Activated T-helper 1 cell treated with anti-CD3 and anti-CD28 coated beads, Interleukin-2, amount 50 U/mL, for 16 hours (primary cell): ENCODE measurements at places on chromosomes 5 and 9.

DNA sequence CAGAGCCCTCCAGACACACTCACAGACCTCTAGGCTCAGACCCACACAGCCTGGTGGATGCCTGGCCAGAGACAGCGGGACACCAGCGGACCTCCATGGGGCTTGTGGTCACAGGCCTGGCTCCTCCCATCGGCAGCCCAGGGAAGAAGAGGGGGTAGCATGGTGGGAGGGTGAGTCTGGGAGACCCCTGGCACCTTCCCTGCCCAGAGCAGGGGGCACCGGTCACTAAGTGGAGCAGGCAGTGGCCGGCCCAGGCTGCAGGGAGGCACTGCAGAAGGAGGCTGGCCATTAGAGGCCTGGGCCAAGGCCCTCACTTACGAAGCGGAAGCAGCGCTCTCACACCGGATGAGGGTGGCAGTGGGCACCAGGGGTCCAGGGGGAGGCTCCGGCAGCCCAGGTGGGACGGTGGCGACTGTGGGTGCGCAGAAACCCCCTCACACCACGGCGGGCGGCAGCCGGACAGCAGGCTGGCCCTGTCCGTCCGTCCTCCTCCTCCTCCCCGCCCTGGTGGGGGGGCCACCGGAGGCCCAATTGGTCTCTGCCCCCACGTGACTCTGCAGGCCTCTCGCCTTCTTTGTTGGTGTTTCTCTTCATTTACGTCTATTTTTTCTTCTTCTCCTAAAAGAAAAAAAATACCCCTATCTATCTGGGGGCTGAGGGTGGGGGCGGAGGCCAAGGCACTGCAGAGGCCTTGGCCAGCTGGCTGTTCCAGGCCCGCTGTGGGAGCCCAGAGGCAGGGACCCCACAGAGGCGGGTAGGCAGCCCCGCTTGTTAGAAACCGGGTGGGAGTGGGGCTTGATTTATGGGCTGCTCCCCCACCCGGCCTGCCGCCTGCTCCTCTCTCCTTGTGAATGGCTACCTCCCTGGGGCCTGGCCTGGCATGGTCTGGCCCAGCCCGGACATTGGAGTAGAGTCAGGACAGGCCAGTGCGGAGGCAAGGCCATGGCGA lies at the start of gene NR5A1:
Gene NR5A1 (minus strand): TSS at position 469 of the 949 bp plus-strand sequence. CDS start 4,004 bp downstream, outside the sequence.
- DNase-seq = no peak

GRCh38 chr5:107518616-107519015 lies 152.1 kb downstream of the EFNA5 start:
- no peak for DNase-seq

- DNase-seq = no peak
These were observed 274.3 kb upstream of the DMRT1 start for GRCh38 chr9:567128-567746.

DNA sequence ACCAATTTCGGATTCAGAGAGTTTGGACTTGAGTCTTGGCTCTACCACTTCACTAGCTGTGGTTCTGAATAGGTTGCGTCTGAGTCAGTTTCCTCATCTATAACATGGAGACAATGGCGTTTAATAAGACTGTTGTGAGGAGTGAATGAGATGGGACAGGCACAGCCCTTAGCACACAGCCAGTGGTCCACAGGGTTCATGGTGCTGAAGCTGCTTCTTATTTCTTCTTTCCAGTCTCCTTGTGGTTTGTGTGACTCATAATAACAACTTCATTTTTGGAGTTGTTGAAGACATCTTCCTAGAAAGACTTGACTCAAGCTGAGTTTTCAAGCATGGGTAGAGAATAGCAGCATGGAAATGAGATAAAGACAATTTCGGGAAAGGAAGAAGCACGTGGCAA lies 172.6 kb upstream of the PPP2R2B start:
- DNase-seq = no peak

- DNase-seq = no peak
These were observed 286.4 kb upstream of the CDH12 start for GRCh38 chr5:23139338-23140171.

DNA sequence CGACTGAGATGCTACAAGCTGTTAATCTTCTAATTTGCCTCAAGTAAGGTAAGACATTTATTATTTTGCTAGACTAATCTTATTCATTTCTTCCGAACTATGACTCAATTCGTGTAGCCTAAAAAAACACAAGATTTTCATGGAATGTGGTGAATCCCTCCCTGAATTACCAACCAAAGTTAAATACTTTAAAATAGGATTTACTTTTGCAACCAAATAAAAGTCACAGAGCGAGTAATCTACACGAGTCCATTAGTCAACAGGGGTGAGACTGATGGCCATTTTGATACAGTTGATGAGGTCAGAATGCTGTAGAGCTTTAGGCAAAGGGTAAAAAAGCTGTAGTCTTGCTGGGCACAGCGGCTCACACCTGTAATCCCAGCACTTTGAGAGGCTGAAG lies 13.1 kb upstream of the BNC2 start:
- no peak for DNase-seq

DNA sequence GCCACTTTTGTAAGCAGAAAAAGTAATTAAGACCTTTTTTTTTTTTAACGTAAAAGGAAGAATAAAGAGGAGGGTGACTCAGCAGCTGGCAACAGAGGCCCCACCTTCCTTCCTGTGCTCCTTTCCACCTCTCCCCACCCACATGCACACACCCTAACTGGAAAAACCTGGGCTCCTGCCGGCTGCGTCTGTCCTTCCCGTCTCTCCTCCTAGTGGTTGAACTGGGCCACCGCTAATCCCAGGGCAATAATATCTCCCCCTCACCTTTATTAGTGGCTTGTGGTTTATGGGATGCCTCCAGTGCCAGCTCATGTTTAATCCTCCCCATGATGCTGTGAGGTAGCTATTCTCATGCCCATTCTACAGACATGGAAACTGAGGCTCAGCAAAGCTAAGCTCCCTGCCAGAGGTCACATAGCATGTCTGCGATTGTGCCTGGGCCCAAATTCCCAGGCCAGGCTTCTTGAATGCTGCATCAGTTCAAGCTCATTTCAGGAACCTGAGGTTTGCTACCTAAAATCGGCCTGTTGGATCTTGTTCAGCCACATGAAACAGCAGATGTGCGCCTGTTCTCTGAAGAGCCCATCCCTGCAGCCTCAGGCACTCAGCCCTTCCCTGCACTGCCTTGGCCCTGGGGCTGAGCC lies 60.9 kb upstream of the IL17B start:
- DNase-seq = no peak

DNA sequence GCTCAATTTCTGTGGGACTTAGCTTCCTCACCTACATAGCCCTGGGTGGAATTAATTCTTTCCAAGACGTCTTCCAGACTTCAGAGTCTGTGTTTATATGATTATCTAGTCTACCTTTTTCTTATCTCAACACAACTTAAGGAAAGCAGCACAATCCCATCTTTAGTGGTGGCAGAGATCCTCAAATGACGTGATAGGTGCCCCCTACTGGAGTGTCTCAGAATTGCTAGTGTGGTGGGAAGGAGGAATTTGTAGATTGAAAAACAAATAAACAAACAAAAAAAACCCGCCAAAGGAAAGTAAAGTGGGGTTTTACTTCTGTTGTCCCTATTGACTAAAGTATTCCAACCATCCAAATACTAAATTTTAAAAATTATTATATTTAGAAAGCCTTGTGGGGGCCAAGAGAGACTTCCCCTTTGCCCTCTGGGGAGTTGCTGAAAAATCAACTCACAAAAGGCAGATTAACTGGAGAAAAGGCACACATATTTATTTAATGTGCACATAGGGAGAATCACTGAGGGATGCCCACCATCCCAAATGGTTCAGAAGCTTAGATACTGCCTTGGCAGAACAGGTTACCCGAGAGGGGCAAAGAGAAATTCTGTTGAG lies 283.3 kb downstream of the TMEM167A start:
- no peak for DNase-seq

DNA sequence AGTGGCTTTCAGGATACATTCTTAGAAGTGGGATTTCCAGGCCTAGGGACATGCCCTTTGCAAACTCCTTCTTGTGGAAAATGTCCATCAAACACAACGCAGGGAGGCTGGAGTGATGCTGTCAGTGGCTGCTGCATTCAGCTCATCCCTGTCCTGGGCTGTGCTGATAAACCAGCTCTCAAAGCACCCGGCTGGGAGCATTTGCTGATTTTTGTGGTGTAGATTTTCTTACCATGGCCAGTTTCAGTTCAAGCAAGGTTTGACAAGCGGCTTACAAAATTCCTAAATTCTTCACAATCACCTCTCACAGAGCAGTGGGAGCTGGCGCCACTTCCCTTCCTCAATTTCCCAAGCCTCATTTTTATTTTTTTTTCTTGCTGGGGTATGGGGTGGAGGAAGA lies 28.2 kb downstream of the FAM163B start:
- no peak for DNase-seq

DNA sequence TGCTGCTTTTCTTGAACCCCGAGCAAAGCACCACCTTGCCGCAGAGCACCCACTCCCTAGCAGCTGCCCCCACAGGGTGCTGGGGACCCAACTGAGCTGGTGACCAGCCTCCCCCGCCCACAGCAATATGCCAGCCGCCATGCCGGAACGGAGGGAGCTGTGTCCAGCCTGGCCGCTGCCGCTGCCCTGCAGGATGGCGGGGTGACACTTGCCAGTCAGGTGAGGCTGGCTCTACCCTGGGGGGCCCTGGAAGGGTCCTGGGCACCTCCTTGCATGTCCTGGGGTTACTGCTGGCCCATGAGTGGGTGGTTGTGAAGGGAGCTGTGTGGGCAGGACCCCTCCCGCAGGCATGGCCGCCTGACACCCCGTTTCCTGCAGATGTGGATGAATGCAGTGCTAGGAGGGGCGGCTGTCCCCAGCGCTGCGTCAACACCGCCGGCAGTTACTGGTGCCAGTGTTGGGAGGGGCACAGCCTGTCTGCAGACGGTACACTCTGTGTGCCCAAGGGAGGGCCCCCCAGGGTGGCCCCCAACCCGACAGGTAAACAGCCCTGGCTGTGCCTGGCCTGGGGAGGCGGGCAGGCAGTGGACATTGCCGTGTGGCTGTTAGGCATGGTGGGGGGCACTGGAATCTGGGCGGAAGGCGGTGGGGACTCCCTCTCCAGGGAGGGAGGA lies 7.2 kb downstream of the EGFL7 start:
- DNase-seq = no peak

DNA sequence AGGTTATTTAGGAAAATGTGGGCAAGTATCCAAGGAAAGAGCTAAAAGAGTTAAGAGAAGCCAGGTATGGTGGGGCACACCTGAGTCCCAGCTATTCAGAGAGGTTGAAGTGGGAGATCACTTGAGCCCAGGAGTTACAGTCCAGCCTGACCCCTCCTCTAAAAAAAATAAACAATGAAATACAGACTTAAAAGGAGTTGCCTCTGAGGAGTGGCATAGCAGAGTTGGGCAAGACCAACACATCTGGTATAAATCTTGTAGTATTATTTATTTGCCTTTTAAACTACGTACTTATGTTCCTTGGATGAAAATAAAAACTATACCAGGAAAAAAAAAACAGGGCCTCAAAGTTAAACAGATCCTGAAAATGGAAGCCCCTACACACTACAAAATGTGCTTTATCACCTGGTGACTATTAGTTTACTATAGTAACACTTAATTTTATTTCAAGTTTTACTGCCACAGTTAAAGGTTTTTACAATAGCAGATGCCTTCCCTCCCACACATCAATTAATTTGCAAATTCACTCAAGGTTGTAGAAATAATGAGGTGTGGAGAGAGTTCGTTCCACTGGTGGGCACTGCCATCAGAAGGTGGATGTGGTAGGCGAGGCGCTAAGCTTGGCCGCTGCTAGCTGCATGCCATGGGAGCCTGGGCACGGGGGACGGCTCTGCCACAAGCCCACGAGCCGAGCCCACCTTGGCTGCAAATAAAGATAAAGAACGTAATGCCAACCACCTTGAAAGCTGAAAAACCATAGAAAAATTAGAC lies 48.0 kb downstream of the MED27 start:
- no peak for DNase-seq

DNA sequence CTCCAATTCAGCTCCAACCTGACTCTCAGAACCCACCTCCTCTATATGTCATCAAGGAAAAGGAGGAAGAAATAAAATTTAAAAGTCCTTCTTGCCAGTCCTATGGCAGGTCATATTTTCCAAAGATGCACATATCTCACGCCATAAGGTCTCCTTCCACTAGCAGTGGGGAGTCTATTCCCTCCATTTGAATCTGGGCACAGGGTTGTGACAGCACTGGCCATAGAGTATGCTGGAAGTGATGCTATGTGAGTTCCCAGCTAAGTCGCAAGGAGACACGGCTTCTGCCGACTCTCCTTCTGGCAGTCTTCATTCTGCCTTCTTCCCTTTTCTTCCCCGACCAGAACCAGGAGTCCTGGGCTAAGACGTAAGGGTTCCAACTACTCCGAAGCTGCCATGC lies 883.9 kb upstream of the DMAC1 start:
- no peak for DNase-seq

DNA sequence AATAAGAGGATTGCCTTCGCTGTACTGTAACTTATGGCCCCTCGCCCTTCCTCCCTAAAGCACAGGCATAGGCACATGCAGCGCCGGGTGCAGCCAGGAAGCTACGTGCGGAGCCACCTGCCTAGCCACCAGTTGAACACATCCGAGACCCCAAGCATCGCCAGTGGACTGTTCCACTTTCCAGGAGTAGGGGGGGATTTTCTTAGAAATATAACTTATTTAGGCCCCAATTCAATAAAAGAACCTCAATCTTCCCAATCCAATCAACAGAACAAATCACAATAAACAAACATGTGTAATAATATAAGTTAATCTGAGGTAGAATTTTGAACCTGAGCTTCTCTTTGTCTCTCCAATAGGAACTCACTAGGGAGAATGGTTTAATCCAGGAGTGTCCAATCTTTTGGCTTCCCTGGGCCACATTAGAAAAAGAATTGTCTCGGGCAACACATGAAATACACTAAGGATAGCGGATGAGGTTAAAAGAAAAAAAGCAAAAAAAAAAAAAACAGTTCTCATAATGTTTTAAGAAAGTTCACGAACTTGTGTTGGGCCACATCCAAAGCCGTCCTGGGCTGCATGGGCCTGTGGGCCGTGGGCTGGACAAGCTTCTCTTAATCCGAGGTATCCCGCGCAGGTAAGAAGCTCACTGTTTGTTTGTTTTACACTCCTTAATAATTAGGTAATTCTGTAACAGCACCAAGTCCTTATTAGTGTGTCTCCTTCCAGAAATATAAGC lies 22.0 kb upstream of the NIPBL start:
- DNase-seq = no peak

GRCh38 chr9:98146101-98146991 lies 27.3 kb upstream of the TRIM14 start:
- no peak for DNase-seq

DNA sequence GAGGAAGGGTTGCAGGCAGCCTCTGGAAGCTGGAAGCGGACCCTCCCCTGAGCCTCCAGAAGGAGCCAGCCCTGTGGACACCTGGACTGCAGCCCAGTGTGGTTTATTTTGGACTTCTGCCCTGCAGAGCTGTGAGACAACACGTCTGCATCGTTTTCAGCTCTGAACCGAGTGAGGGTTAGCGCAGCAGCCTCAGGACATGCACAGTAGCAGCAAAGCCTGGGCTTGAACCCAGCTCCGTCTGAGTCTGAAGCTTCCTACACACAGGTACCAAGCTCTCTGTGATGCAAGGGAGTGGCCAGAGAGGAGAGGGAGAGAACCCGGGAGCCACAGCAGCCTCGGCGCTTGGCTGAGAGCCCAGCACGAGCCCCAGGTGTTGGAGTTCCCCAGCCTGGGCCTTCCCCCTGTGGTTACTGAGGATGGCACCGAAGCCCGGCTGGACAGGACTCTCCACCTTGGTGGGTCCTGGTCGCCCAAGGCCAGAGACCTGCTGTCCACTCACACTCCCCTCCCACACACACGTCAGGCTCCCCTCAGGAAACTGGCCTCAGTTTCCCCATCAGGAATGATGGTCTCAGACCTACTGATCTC lies 128.2 kb downstream of the OLFM1 start:
- no peak for DNase-seq
